Hair follicular keratinocyte (primary cell): ENCODE measurements at places on chromosomes 6 and 20. TPM values are rescaled to one million over a fixed set of nuclear protein-coding genes. Genes with fewer than 3 reads are reported as not detected.

TMEM74B gene
- 0.30 and 0.39 TPM in 2 replicates for total RNA-seq

OR2B6 gene
- not detected in 2 replicates for total RNA-seq

OTOR gene
- total RNA-seq = not detected in 2 replicates

RBPJL gene
- total RNA-seq = not detected in 2 replicates

TPX2 gene
- 36.5 and 95.4 TPM in 2 replicates for total RNA-seq

OR2H1 gene
- not detected in 2 replicates for total RNA-seq

E2F1 gene
- total RNA-seq = 3.2 and 5.3 TPM in 2 replicates

FABP7 gene
- not detected in 2 replicates for total RNA-seq

SLC22A3 gene
- total RNA-seq = 2.5 and 4.0 TPM in 2 replicates

SPEF1 gene
- total RNA-seq = not detected in 2 replicates

KIAA0408 gene
- 0.16 TPM in 1 of 2 replicates, not detected in the other for total RNA-seq

LZTS3 gene
- total RNA-seq = 6.4 and 9.4 TPM in 2 replicates

HUS1B gene
- 0.34 and 0.55 TPM in 2 replicates for total RNA-seq

KCNK15 gene
- under 0.01 TPM in 1 of 2 replicates, not detected in the other for total RNA-seq

LAMA2 gene
- total RNA-seq = 0.23 and 0.30 TPM in 2 replicates

SFTA2 gene
- total RNA-seq = not detected in 2 replicates

HLA-DOA gene
- total RNA-seq = under 0.01 and 0.11 TPM in 2 replicates

DPPA5 gene
- not detected in 2 replicates for total RNA-seq

HCRTR2 gene
- total RNA-seq = not detected in 2 replicates

FOXQ1 gene
- total RNA-seq = 4.5 and 6.0 TPM in 2 replicates

TCEA2 gene
- 5.0 and 15.7 TPM in 2 replicates for total RNA-seq
